ENCODE measurements at places on chromosomes 16 and 17. TPM values are rescaled to one million over a fixed set of nuclear protein-coding genes. Genes with fewer than 3 reads are reported as not detected.

The HASPIN gene
- total RNA-seq: 12.7 TPM

The TMC8 gene
- total RNA-seq: 4.6 TPM

The ANKRD40 gene
- total RNA-seq: 44.2 TPM

The HIGD1B gene
- total RNA-seq: not detected

The TP53TG3B gene
- total RNA-seq: not detected

The NACA2 gene
- total RNA-seq: not detected
